ENCODE measurements at places on chromosomes 3 and 15.

GRCh38 chr3:12758025-12758781, 856 bp downstream of the TMEM40 start:
- DNase-seq: no peak

GRCh38 chr3:177978946-177979345, 557.3 kb upstream of the KCNMB2 start:
- no peak for DNase-seq

- DNase-seq: no peak
Observed at GRCh38 chr3:159898147-159898546, 90.5 kb upstream of the IL12A start.

- DNase-seq: no peak
Observed at GRCh38 chr3:65883613-65884012, 155.1 kb downstream of the MAGI1 start.

DNA sequence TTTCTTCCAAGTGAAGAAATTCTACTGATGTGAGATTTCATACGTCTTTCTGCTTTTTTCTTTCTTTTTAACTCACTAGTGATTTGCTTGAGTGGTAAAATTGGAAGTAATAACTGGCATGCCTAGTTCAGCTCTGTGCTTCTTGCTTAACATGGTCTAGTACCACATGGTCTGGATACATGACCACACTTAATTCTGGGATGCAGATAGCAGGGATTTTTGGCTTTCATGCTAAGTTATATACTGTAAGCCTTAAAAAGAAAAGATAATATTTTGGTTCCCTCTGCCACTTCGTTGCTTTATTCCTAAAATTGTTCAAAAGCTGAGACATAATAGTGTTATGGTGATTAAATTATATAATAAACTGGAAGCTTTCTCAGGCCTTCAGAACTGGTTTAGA, 174.3 kb downstream of the OXSM start:
- DNase-seq: no peak

GRCh38 chr3:177314897-177315296, 117.6 kb upstream of the TBL1XR1 start:
- DNase-seq: no peak

DNA sequence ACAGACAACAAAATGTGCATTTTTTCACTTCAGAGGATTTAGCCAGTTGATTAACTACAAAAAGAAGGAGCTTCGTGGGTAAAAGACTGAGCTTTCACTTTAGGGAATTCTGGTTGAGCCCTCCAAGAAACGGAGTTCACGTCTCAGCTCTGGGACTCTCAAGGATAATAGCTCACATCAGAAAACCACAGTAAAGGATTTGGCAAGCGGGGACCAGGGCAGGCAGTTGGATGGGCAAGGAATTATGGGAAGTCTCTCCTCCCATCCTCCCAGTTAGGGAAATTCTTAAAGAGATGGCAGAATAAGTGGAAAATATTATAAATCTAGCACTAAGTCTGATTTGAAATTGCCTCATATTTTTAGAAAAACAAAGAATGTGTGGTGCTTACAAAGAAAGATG, 188.3 kb upstream of the EOMES start:
- DNase-seq: no peak

GRCh38 chr3:155111971-155112370, 31.9 kb downstream of the MME start:
- no peak for DNase-seq

DNA sequence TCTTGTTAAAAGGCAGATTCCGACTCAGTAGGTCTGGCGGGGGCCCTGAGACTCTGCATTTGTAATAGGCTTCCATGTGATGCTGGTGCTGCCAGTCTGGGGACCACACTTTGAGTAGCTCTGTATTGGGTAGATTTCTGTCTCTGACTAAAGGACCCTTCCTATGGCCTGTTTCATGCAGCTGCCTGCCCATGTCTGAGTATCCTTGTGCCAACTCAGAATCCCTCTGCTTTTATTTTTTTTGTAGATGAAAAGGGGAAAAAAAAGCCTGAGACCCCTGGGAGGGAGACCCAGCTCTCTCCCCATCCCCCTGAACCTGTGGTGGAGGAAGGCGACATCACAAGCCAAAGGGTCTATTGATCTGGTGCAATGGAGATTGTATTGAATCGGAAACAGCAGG, 81.9 kb downstream of the EBLN2 start:
- no peak for DNase-seq

DNA sequence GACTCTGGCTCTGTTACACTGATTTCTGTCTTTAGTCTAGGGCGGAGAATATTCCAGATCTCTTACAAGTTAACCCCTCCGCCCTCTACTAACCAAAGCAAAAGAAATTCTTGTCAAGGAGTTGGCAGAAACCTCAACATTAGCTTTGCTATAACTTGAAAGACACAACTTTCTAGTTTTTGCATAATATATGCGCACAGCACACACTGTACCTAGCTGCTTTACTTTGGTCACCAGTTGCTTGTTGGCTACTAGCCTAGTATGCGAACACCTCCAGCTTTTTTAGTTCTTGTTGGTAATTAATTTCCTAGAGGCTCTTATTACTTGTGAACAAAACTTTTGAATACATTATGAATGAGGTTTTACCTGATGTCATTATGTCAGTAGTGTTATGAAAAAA, 348.8 kb upstream of the C2CD4B start:
- no peak for DNase-seq

GRCh38 chr3:13236557-13237173, 163.4 kb upstream of the IQSEC1 start:
- no peak for DNase-seq

DNA sequence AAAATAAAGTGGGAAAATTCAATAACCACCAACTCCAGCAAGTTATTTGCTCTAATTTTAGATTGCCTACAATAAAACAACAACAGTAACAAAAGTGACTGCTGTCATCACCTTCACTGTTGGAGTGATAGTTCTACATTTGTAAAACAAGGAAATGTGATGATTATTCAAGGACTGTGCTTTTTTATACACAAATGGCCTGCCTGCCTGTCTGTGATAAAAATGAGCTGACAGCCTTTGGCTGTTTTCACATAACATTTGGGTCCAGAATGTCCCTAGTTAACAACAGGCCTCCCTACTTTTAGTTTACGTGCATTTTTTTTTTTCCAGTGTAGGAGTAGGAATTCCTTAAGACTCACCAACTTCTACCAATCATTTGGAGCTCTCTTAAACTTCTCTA, 768.8 kb downstream of the PDCD6IP start:
- DNase-seq: no peak

DNA sequence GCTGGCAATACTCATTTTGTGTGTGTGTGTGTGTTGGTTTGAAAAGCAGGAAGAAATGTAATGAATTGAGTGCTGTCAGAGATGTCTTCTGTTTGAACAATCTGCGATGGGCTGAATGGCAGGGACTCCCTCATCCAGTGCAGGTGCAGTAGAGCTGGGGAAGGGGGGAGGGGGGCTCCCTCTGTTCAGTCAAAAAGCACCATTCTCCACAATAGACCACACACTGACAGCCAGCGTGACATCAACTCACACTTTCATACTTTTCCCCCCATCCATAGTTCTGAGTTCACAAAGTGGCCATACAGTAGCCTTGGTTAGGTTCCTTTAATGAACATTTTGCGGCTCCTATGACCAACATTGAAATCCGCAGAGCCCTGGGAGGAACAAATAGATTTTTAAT, 10.4 kb downstream of the SOX2 start:
- no peak for DNase-seq

DNA sequence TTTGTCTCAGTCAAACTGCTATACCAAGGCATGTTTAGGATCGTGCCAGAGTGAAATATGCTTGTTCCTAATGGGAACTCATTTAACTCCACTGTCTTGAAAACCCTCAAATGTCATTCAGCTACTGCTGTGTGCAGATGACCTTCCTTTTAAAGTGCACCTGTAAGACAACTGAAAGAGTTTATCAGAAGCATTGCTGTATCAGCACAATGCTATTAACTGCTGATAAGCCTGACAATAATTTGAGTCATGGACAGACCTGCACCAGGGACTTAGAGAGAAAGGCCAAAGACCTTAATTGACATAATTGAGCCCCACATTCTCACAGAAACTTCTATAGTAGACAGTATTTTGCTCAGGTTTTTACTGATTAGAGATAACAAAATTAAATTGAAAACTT, 557.9 kb downstream of the DIPK2A start:
- no peak for DNase-seq

- DNase-seq: no peak
Observed at GRCh38 chr3:29582273-29582672, 301.4 kb downstream of the RBMS3 start.

- DNase-seq: no peak
Observed at GRCh38 chr3:194570898-194571297, 62.3 kb downstream of the TMEM44 start.

DNA sequence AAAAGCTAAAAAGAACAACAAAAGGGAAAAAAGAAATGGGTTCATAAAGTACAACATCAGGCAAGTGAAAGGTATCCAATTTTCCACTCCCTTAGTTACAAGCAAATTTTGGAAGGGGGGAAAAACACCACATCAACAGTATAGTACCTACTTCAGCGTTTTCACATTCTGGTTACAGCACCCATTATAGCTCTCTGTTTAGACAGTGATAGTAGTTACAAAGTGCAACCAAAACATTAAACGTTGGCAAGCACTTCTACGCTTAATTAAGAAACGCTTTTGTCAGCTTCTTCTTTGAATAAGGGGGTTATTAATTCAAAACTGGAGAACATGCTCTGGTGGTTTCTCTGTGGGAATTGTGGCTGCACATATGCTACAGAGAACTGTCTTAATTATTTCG, 180.2 kb downstream of the VPS13C start:
- no peak for DNase-seq

GRCh38 chr15:59138243-59138642, 33.3 kb downstream of the CCNB2 start:
- peak; percentile 48 for DNase-seq

DNA sequence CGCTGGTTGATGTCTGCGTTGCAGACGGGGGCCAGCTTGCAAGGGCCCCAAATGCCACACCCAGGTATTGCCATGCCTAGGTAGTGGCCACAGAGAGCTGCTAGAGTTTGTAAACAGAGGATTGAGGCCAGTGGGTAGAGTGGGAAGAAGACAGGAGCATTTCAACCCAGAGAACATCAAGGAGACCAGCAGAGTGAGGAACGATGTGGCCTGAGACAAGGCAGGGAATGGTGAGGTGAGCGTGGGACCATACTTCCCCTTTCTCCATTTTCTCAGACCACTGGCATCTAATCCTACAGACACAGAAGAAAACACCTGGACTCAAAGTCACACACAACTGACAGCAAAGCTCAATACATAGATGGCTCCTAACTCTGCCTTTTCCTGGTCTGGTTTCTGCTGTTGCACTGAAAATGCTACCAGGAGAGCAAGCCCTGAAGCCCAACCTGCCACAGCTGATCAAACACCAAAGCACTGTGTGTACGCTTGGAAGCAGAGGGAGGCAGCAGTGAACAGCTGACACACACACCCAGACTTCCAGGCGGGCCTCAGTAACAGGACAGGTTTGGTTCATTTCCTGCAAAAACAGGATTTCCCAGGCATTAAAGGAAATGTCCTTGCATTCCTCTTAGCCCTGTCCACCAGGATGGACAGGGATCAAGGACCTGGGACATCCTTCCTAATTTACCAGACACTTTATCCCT, 1.6 kb downstream of the FAM174B start:
- no peak for DNase-seq

- no peak for DNase-seq
Observed at GRCh38 chr15:38514601-38515000, 50.0 kb downstream of the RASGRP1 start.

GRCh38 chr15:89839167-89839810, 24.6 kb upstream of the ANPEP start:
- DNase-seq: no peak

GRCh38 chr3:62604298-62604697, 230.9 kb upstream of the FEZF2 start:
- DNase-seq: no peak
